ENCODE measurements at places on chromosomes 3 and 15. TPM values are rescaled to one million over a fixed set of nuclear protein-coding genes. Genes with fewer than 3 reads are reported as not detected.

The GNAT1 gene
- not detected for total RNA-seq

The BRPF1 gene
- total RNA-seq: 17.8 TPM

The SLC12A8 gene
- not detected for total RNA-seq

The CPEB1 gene
- 8.7 TPM for total RNA-seq

The C15orf40 gene
- 9.4 TPM for total RNA-seq

The SNUPN gene
- total RNA-seq: 17.1 TPM

The GCSAM gene
- total RNA-seq: 0.59 TPM

The TMEM212 gene
- not detected for total RNA-seq

The RGMA gene
- 16.0 TPM for total RNA-seq

DNA sequence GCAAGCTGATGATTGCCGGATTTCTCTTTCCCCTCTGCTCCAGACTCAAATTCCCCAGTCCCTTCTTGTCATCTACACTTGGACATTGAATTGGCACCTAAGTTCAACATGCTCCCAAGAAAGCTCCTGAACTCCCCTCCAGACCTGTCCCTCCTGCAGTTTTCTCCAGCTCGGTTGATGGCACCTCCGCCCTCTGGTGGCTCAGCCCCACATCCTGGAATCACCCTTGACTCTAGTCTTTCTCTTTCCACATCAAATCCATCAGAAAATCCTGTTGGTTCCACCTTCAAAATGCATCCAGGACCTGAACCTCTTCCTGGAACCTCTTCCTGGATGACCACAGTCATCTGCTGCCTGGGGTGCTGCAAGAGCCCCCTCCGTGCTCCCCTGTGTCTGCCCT lies 60.1 kb downstream of the RASGRF1 start:
- DNase-seq: no peak

DNA sequence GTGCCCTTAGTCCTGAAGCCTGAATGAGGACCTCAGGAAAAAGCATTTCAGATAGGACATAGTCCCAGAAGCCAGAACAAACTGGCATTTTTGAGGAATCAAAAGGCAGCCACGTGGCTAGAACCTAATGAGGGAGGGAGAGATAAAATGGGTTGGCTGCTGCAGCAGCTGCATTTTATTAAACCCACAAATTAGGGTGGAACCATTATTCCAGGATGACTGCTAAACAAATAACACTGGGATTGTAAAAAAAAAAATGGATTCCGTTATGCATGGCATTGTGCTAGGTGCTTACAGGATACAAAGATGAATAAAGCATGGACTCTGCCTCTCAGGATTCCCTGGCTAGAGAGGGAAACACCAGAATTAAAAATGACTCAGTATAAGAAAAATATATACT lies 141.5 kb downstream of the SATB1 start:
- no peak for DNase-seq

DNA sequence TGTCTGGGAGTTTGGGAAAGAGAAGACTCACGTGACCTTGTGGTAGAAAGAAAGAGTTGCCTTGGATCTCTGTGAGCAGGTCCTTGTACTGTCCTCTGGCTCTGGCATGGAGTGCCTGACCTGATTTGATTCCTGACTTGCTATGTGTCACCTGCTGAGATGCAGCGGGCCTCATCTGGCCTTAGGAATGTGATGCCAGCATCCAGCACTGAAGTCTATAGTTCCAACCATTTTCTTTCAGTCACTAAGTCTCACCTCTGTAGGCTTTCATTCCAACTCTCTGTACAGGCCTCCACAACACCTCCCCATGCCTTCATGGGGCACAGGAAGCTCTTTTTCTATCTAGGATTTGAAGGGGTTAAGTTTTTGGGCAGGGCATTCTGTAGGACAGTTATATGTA lies 12.1 kb upstream of the OXSR1 start:
- DNase-seq: no peak

DNA sequence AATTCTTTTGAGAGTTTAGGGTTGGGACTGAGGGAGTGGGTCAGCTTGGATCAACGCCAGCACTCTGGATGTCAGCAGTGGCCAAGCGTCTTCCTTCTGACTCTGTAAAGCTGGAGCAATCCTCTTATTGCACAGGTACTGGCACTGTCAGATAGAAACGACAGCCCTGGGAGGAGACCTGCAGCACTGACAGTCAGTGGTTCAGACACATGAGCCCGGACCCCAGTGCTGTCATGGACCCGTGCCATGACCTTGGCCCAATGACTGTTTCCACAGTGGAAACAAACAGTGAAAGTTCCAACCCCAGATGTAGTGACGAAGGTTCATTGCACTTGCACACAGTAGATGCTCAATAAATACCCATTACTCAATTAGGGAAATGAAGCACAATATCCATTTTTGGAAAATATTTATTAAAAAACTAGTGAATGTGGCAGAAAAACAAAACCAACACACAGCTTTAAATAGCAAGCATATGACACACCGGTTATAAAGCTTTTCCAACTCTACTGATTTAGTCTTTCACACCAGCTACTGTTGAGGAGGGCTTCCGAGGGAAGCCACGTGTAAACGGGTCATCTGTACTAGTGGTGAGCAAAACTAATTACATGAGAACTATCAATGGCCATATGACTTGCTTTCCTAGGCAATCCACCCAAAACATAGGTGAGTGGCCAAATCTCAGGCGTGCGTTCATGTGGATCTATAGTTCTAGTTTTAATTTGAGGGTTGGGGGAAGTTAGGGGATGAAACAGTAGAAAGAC lies 22.1 kb downstream of the SIAH2 start:
- DNase-seq: peak; percentile 39

- DNase-seq: no peak
Observed at GRCh38 chr15:73361337-73361736, 7.4 kb downstream of the HCN4 start.

- DNase-seq: no peak
Observed at GRCh38 chr3:185880600-185880999, 55.8 kb upstream of the IGF2BP2 start.

GRCh38 chr15:51108933-51109550 lies 14.3 kb upstream of the TNFAIP8L3 start:
- no peak for DNase-seq

- DNase-seq: no peak
Observed at GRCh38 chr3:103218793-103219192, 784.0 kb downstream of the ZPLD1 start.

DNA sequence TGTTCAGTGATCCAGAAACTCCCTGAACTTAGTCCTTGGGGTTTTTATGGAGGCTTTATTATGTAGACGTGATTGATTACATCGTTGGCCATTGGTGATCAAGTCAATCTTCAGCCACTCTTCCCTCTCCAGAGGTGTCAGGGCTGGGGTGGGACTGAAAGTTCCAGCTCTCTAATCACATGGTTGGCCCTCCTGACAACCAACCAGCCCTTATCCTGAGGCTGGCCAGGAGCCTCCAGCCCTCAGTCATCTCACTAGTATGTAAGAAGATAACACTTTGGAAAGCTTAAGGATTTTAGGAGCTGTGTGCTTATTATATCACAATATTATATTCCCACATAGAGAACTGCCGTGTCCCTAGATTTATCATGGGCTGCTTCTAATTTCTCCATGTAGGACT lies 142.3 kb downstream of the VPS8 start:
- peak; percentile 47 for DNase-seq

DNA sequence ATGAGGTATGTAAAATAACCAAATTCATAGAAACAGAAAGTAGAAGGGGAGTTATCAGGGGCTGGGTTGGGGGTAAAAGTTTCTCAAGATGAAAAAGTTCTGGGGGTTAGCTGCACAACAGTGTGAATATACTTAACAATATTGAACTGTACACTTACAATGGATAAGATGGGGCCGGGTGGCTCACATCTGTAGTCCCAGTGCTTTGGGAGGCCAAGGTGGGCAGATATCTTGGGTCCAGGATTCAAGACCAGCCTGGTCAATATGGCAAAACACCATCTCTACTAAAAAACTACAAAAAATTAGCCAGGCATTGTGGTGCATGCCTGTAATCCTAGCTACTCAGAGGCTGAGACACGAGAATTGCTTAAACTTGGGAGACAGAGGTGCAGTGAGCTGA lies 274.3 kb downstream of the TJP1 start:
- DNase-seq: no peak

DNA sequence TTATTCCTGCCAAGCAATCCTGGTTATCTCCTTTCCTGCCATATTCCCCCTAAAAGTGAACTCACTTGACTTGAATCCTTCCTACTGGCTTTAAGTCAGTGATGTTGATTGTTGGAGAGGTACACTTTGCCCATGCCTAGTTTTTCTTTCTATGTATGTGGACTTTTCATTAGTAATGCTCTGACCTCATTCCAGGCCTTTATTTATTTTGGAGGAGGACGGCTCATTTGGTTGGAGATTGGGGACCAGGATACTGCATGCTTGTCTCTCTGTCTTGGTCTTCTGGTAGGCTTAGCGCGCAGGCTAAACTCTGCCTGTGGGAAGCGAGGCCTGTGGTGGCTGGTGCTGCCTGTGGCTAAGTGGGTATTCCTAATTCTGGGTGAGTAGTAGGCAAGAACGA lies 29.1 kb upstream of the MTMR10 start:
- DNase-seq: no peak

GRCh38 chr3:22451501-22451900 lies 700.5 kb upstream of the ZNF385D start:
- DNase-seq: no peak

- no peak for DNase-seq
Observed at GRCh38 chr15:76936671-76937070, 5.1 kb downstream of the RCN2 start.

DNA sequence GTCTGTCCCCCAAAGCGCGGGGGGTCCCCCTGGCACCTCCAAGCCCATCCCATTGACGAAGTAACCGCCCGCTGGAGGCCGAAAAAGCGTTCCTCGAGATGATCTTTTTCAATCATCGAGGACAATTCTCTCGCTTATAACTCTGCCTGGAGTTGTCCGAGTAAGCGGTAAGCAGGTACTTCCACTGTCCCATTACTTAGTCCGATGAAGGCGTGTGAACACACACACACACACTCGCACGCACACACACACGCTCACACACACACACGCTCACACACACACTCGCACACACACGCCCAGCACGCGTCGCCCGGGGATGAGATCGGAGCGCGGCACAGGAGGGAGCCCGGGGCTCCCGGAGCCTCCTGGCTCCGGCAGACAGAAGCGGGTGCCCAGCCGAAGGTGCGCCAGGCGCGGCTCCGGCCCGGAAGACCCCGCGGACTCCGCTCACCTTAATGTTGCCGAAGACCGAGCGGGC lies 430 bp downstream of the SLCO2A1 start:
- no peak for DNase-seq

DNA sequence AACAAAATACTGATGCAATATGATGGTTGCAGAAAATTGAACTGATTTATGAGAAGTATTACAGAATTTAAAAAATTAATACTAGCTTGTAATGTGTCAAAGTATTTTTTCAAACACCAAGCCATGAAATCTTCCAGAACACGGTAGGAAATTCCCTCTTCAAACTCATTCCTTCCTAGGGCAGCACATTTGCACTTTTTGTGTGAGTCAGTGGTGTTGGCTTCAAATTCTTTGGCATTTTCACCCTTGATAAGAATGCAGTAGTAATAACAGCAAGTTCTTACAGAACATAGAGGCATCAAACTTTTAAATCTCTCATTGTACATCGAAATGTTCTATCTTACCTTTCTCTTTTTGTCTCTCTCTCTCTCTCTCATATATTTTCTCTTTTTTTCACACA lies 191.8 kb downstream of the CGGBP1 start:
- DNase-seq: no peak

DNA sequence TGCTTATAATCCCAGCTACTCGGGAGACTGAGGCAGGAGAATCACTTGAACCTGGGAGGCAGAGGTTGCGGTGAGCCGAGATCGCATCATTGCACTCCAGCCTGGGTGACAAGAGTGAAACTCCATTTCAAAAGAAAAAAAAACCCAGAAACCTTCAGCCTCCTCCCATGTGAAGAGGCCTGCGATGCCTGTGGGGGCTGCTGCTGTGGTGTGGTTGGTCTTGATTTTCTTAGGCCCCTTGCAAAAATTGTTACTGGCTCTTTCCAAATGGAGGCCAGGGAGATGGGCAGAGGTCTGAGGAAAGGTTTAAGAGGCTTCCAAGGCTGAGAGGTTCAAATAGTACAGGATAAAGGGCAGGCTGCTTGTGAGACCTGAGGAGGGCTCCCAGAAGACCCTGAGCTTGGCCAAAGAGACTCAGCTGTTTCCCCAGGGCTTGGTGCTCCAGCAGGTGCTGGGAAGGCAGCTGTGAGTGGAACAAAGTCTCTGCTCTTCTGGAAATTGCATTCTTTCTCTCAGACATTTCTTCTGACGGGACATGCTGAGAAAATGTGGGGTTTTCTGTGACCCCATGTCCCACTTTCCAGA lies 18.4 kb downstream of the GCSAM start:
- no peak for DNase-seq

DNA sequence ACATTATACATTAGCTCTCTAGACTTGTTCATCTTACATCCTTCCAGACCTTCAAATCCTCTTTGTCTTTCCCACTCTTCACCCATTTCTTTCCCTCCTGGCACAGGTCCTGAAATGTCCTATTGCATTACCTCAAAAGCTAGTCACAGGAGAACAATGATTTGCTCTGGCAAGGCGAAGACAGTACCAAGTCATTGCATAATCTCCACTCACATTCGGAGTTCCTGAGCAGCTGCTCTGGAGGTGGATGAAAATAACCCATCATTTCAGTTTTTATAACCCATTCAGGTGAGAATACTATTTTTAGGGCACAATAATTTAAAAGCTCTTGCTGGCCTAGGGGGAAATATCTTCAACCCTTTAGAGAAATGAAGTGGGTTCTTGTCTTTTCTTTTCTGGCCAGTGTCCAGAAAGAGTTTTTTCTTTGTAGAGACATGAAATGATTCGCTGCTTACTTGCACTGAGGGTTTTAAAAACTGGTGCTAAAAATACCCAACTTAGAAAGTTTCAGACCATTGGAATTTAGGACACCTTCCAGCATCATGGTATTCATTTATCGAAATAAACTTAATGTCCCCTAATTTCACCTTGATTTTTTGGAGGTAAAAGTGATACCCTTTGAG lies 23.4 kb upstream of the DYNC1LI1 start:
- no peak for DNase-seq

GRCh38 chr15:99021027-99021627 lies 13.5 kb upstream of the PGPEP1L start:
- no peak for DNase-seq

DNA sequence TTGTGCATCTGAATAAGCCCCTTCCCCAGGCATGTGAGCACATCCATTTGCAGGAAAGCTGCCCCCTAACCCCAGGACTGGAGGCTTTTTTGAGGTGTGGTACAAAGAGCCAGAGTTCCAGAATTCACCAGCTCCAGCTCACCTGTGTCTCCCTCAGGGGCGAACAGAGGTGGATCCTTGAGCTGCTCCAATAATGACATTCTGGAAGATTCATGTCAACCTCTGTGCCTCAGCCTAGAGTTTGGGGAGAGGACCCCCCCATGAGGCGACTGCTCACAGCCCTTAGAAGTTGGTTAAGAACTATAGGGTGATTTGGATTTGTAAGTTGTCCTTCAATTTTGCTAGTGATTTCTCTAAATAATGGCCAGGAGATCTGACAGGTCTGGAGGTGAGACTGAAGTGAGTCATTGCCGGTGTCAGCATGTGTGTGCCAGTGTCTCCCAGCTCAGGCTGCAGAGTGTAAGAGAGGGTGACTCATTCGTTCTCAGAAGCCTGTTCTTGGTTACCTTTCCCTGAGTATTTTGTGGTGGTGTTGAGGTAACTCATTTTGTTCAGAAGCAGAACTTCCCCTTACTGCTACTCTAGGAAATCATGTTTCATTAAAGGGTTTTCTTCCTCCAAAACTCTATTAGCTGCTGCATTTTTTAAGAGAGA lies 136.9 kb upstream of the TOPAZ1 start:
- DNase-seq: no peak

Measured in heart left ventricle (tissue), 16 donors.